HFFc6 (cell line): ENCODE measurements at places on chromosomes 1 and 21.

DNA sequence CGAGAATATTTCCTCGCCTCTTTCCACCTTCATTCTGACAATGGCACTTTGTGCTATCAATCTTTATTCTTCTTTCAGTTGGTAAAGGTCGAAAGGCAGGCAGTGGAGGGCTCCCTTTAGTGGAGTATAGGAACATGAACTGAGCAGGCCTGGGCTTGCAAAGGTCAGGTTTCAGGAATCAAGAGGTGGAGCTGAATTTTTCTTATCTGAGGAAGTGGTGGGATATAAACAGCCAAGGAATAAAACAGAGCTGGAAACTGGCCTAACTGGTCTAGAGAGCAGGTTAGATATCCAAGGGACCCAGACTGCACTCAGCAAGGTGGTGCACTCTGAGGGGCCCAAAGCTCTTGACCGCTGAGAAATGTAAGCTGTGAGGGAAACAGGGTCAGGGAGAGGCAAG, 99.1 kb downstream of the PLA2G4A start:
- no peak for DNase-seq

GRCh38 chr1:45687754-45688740, at the start of gene TMEM69:
Gene TMEM69 (plus strand): TSS chr1:45688181. CDS start chr1:45691069, 2,888 bp downstream.
- peak; percentile 77 for DNase-seq

DNA sequence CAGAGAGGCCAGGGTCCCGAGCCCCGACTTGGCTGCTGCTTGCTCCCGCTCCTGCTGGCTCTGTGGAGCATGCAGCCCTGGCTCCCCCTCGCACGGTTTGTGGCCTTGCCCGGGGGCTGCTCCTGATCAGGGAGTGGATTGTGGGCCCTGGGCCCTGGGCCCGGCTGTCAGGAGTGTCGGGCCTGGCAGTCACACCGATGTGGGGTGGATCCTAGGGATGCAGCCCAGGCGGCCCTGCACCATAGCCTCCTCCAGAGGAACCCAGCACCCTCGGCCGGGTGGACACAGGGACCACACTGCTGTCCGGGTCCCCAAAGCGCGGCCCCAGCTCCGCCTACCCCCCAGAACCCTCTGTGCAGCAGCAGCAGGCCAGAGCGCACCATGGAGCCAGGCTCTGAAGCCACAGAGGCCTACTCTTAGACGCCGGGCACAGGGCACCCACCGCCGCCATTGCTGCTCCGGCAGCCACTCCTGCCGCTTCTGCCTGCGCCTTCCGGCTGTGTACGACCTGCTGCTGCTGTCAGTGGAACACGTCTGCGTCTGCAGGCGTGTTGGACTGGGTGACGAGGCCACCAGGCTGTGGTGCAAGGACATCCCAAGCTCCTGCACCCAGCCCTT, 9.4 kb downstream of the SLX9 start:
- DNase-seq: no peak

- no peak for DNase-seq
These were observed 14.5 kb downstream of the SLX9 start for GRCh38 chr21:44954281-44954771.

DNA sequence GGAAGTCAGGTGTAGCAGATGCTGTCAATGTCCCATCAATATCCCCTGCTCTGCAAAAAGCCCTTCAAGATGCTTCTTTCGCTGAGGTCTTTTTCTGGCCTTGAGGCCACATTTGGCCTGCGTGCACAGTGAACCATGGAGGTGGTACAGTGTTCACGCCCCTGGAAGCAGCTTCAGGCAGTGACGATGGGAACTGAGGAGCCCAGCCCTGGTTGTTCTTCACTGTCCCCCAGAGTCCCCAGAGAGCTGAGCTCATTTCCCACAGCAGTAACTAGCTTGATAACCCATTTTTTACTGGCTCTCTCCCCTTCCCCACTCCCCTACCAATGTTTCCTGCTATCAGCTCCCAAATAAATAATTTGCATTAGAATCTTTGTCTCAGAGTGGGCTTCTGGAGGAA, 76.5 kb downstream of the OLIG1 start:
- no peak for DNase-seq

GRCh38 chr1:86846164-86846647, 67.7 kb downstream of the SELENOF start:
- peak; percentile 72 for DNase-seq

DNA sequence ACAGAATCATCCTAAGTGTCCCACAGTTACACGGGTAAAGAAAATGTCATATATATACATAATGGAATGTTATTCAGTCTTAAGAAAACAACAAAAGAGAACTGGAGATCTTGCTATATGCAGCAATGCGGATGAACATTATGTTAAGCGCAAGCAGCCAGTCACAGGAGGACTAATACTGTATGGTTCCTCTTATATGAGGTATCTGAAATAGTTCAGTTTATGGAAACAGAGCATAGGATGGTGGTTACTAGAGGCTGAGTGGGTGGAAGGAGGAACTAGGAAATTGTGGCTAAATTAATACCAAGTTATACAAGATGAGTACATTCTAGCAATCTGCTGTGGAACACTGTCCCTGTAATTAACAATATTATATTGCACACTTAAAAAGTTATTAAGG, 834.3 kb downstream of the KCNT2 start:
- DNase-seq: no peak

DNA sequence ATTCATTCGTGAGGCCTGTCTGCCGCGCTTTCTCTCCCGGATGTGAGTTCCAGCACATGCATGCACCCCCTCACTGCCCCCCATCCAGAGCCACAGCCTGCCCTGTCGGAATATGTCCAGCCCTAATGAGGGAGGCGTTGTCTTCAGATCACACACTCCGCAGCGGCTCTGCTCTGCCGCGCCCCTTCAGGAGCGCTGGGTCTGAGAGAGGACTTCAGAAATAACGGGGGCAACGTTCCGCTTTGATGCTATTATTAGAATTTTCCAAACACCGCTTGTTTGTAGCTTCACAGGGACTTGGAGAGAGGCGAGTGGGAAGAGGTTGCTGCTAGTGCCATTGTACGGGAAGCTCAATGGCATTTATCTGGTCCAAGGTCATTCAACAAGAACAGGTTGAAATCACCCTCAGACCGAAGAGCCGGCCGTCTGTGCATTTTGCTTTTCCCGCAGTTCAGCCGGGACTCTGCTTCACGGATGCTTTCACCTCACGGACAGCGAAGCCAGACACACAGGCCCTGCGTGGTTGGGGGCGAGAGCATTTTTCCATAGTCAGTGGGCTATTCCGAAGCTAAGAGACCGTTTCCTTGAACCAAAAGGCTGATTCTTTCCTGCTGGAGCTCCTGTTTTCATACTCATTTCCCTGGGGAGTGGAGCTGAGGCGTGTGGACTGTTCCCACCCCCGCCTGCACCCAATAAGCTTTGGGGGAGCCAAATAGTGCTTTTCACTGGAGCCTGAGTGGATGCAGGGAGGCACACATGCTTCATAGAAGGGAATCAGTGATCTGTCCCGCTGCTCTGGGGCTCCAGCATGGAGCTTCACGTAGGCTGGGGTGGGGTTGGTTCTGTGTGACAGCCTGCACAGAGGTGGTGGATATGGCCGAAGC, 69.7 kb downstream of the GALNT2 start:
- DNase-seq: no peak

GRCh38 chr1:165073185-165074007, 283.1 kb downstream of the LMX1A start:
- DNase-seq: peak; percentile 39
